ENCODE measurements at places on chromosomes 2 and 18.

DNA sequence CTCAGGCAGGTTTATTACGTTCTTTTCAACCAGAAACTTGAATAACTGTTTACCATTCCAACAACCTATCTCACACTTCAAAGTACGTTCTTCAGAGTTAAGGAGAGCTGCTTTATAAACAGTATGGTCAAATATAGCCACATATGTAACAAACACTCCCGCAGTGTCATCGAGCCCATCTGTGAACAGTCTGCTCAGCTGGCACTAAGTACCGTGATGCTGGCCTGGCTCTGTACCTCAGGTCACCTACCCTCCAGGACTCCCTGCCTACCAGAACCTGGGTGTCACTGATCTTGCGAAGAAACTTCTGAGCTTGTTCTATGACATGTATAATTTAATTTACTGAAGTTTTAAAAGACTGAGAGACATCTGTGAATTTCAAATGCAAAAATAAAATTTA is 71.4 kb downstream of the SEPTIN10 start:
- DNase-seq = no peak

DNA sequence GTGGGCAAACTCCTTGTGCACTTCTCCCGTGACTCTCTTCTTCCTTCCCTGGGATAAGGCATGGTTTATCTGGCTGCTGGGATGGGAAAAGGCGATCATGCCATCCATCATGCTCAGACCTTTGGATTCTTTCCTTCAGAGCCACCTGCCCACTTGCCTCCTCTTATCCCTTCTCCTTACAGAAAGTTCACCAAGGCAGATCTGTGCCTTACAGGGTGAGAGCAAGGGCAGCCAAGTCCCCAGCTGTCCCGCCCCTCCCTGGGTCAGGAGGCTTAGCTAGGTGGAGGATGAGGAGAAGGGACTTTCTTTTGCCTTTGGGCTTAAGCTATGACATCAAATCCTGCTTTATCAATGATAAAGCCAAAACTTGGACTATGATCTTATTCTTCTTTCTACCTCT is 47.6 kb downstream of the KCNE4 start:
- no peak for DNase-seq

DNA sequence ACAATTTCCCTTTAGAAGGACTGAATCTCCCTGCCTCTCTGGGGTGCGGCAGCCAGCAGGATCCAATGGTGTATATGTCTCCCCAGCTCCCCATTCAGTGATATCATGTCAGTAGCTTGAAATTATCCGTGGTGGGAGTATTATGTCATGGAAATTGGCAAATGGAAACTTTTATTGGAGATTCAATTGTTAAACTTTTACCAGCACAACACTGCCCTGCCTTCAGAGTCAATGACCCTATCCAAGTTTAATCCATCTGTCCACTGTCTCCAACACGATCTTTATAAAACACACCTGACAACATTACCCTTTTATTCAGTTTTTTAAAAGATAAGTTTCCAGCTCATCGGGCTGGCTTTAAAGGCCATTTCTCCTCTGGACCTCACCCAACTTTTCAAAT is 5.0 kb upstream of the IL1RN start:
- no peak for DNase-seq

- DNase-seq = no peak
Observed at GRCh38 chr2:21369787-21370186, 246.0 kb downstream of the TDRD15 start.

- DNase-seq = no peak
Observed at GRCh38 chr2:216536734-216537210, 38.1 kb downstream of the RPL37A start.

DNA sequence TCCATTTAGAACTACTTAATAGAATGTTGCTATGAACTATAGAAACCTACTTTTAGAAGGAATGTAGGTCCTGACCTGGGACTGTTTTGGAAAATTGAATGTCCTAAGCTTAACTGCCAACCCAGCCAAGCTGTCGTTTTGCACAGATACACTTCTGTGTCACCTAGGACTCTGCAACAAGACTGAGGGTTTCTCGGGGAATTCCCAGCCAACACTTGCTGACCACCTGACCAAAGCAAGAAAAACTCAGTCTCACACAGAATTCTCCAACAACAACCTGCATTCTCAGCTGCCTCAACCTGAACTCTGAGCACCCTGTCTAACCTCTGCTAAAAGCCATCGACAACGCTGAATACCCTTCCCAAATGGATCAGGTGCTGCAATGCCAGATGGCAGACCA is 128.2 kb downstream of the SS18 start:
- no peak for DNase-seq

GRCh38 chr2:54455563-54456361 is at the start of gene SPTBN1:
Gene SPTBN1, plus strand, starts transcription at chr2:54456327. Its CDS starts 70,092 bp downstream, at chr2:54526419.
- DNase-seq = peak; percentile 91

DNA sequence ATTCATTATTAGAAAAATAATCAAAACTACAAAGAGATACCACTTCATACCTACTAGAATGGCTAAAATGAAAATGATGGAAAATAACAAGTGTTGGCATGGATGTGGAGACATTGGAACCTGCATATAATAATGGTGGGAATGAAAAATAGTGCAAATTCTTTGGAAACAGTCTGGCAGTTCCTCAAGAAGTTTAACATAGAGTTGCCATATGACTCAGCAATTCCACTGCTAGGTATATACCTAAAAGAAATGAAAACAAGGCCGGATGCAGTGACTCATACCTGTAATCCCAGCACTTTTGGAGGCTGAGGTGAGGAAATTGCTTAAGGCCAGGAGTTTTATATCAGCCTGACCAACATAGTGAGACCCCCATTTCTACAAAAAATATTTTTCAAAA is 41.6 kb upstream of the ACYP2 start:
- peak; percentile 36 for DNase-seq

GRCh38 chr2:142714600-142714999 is 162.9 kb upstream of the KYNU start:
- DNase-seq = no peak

DNA sequence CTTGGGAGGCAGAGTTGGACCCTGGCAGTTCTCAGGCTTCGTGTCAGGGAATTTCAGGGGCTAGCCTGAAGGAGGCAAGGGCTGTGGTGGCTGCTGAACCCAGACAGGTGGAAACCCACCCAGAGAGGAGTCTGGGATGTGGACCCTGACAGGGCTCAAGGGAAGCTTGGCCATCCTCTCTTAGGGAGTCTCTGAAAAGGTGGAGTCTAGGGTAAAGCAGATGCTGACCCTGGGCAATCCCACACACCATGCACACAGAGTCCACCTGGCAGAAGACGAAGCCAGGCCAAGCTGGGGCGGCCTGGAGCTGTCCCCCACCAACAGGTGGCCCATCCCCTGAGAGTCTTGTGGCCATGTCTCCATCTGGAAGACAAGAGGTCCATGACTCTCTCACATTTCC is 41.2 kb upstream of the TEX51 start:
- DNase-seq = no peak

GRCh38 chr2:1736997-1737480 is 7.3 kb downstream of the PXDN start:
- DNase-seq = peak; percentile 85

DNA sequence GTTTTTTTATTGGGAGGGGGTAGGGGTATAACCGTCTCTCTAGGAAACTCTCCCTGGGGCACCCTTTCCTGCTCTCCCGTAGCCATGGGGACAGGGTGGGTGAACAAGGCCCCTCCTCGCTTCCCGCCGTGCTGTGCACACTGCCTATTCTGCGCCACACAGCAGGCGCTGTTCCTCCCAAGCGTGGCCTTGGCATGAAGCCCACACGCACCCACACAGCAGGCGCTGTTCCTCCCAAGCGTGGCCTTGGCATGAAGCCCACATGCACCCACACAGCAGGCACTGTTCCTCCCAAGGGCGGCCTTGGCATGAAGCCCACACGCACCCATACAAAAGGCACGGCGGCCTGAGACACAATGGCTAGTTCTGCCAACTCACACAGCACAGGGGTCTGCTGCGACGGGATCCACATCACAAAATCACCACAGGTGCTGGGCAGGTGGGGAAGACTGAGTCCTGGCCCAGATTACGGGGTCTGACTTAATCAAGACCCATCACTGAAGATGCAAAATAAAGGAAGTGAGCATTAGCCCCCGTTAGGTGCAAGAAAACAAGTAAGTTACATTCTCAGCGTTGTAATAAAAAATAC is 46.6 kb upstream of the TPO start:
- DNase-seq = no peak

- no peak for DNase-seq
Observed at GRCh38 chr2:193885419-193885818, 1690.7 kb upstream of the TMEFF2 start.

DNA sequence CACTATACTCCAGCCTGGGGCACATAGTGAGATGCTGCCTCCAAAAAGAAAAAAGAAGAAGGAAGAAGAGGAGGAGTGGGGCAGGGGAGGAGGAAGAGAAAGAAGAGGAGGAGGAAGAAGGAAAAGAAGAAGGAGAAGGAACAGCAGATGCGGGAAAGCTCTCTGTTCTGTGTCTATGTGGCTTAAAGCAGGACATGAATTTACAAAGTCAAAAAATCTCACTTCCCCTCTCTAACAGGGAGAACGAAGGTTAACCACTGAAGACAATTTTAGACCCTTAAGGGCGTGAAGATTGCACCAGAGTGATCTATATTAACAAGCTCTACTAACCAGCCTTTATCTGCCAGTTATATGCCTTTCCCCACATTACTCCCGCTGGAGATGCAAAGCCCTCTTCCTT is 258.9 kb downstream of the METTL4 start:
- no peak for DNase-seq

- DNase-seq = no peak
Observed at GRCh38 chr2:118936936-118937335, 5.1 kb upstream of the MARCO start.

DNA sequence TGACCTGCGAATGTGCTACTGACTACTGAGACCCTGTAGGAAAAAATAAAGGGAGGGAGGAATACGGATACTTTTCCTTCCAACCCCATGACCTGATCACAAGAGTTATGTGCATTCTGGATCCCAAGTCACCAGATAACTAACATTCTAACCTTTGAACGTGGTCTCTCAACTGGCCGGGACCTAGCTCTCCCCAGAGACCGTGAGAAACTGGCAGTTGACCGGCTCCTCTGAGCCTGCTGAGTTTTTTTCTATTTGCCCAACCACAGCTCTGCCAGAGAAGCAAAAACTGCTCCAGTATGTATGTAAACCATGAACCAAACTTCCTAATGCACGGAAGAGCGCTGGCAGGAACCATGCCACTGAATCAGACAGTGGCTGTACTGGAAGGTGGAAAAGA is 47.5 kb upstream of the PTMA start:
- DNase-seq = no peak

- no peak for DNase-seq
Observed at GRCh38 chr18:77110400-77110799, 22.2 kb downstream of the MBP start.

- no peak for DNase-seq
Observed at GRCh38 chr2:209236377-209236776, 187.5 kb upstream of the MAP2 start.

DNA sequence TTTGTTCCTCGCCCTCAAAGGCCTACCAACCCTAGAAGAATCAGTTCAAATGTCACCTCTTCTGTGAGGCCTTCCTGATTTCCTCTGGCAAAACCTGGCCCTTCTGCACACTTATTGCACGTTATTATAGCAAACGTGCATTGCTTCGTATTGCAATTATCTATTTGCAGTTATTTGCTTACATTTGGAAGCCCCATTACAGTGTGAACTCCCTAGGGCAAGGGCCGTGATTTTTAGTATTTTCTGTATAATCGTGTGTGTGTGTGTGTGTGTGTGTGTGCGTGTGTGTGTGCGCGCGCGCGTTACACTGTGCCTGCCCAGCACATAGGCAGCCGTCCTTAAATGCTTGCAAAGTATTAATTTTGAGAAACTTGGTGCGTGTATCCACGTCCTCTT is 460 bp upstream of the SEMA4F start:
- DNase-seq = no peak

DNA sequence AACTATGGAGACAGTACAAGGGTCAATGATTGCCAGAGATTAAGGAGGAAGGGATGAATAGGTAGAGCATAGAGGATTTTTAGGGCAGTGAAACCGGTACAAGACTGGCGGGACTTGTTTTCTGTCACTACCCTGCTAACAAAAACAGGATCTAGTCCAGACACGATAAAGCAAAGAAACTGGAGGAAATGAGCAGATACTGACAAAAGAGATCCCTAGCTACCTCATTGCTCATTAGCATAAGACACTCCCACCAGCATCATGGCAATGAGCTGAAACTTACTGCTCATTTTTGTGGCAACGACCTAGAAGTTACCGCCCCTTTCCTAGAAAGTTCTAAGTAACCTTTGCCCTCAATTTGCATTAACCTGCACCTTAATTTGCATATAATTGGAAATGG is 131.2 kb downstream of the ETAA1 start:
- no peak for DNase-seq

DNA sequence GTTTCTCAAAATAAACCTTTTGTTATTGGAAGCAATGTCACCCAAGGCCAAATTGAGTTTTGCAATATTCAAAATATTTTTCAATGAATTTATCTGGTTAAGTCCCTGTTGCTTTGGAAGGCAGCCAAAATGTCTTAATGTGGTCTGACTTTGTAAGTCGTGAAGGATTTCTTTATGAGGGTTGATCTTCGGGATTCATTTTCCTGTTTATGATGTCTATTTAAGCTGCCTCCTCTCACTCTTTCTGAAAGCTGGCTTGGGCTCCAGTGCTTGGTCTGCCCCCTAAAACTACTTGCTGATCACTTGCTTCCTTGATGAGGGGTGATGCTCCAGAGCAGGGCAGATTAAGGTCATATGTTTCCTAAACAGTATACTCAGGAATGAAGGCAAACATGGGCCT is 141.1 kb downstream of the ANTXR1 start:
- DNase-seq = peak; percentile 53

DNA sequence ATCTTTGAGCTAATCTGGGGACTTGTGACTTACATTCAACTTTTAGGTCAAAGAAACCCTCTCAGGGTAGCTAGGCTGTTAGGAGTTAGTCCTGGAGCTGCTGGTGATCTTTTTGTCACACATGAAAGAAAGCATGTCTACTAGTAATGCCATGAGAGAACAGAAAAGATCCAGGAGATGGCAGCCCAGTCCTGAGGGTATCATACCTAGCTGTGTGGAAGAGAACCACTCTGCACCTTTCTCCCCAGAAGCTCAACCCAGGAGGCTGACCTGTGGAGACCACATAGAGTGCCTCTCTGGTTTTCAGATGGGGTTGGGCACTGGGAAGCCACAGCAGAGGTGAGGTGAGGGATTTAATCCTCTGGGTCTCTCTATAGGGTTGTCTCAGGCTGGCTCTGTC is 460.2 kb upstream of the UBE2E3 start:
- DNase-seq = peak; percentile 14

GRCh38 chr2:2581331-2582159 is 250.5 kb upstream of the MYT1L start:
- no peak for DNase-seq

GRCh38 chr18:72468021-72468710 is 76.0 kb downstream of the CBLN2 start:
- no peak for DNase-seq

DNA sequence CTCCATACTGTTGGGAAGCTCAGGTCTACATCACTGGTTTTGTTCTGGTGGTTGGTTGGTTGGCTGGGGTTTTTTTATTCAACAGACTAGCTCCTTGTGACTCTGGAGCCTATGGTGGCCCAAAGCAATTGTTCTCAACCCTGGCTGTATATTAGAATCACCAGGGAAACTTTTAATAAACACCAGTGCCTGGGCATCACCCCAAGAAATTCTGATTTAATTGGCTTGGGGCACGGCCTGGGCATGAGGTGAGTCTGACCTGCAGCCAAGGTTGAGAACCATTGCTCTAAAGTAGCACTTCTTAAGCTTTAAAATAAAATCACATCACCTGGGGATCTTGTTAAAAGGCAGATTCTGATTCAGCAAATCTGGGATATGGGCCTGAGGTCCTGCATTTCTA is 184.1 kb downstream of the C1D start:
- no peak for DNase-seq

- no peak for DNase-seq
Observed at GRCh38 chr2:5720426-5720825, 28.2 kb downstream of the SOX11 start.
